AML-193 (cell line): ENCODE measurements at places on chromosomes 3 and 15.

DNA sequence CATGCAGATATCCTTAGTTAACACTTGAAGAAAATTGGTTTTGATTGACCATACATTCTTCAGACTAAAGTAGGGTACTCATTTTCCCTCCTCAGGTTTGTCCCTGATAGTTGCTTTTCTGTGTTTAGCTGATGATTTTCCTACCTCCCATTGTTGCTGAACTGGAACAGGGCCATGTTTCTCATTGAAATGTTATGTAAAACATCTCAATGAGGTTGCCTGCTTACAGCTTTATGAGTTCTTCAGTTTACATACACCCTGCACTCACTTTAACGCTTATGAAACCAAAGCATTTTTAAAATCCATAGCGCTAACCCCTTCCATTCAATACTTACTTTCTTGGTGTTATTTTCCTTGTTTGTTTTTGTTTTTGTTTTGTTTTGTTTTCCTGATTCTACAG is 61.9 kb downstream of the HMG20A start:
- no peak for DNase-seq

GRCh38 chr15:94324835-94325767 is 93.7 kb downstream of the MCTP2 start:
- no peak for DNase-seq

GRCh38 chr15:66027268-66027805 is 158.0 kb downstream of the RAB11A start:
- DNase-seq, result no peak

DNA sequence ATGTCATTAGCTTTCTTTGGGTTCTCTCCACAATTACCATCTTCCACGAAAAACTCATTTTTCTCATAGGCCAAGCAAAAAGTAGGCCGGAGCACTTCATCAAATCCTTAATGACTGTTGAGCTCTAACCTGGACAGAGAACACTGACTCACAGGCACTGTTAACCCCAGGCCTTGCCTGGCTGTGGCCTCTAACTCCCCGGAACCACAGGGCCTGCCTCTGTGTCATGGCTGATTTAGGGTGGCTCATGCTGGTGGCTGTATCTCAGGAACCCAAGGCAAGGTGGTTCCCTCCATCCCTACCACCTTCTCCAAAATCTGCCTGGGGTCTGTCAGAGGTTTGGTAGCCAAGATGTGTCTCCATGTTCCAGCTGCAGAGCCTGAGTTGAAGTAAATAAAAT is 3.6 kb downstream of the CRTAP start:
- DNase-seq, result no peak

- DNase-seq, result no peak
Measured at GRCh38 chr15:43194795-43195194, 9.6 kb downstream of the CCNDBP1 start.

DNA sequence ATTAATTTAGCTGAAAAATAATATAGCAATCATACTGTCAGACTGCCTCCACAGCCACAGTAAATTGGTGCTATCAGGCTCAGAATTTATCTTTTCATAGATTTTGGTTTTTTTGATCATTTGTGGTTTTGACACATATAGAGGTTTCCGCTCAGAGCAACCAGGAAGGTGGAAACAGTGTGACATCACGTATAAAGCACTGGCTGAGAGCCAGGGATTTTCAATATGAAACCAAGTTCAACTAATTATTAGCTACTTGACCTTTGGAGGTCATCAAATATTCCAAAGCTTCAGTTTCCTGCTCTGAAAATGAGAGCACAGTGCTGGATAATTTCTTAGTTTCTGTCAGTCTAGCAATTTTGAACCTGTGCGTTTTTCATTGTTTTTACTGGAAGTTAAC is 433.8 kb upstream of the SUCLG2 start:
- no peak for DNase-seq

DNA sequence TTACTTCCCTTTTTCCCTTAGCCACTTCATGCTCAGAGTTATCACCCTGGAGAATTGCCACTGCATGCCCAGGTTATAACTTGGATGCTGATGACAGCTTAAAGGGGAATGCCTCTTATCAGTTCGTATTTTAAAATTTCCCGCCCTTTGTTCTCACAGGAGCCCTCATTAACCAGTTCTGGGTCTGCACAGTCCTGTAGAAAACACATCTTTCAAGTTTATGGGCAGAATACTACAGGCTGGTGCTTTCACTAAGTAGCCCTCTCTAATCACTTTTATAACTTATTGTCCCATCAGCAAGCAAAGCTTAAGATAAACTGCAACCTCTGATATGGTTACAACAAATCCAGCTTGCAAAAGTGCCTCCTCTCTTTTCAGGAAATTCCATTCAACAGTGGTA is 587.3 kb upstream of the UBE2E2 start:
- no peak for DNase-seq

DNA sequence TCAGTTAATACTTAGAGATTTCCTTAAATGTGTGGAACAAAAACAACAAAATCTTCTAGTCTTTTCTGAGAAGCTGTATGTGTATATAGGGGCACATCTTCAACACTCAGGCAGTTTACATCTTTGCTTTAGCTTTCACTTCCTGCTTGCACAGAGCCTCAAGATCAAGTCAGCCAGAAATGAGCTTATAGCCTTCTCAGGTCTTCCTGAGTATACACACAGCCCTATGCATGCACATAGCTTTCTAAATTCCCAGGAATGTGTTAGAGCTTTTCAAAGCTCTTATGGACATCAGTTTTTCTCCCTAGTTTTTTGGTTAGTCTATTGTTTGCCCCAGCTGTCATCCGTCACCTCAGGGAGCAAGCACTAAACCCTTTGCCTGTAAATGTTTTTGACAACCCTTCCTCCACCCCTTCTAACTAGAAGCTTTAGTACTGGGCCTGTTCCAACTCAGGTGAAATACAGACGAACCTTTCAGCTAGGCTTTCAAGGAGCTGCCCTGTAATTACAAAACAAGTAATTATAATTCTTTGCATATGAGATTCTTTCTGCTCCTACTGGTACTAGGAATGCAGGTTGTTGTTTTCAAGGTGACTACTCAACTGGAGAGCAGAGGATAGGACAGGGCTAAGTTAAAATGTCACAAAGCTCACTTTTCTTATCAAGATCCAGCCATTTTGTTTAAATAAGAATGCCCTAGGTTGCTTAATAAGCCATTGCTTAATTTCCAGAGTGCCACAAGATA is 22.6 kb upstream of the MTMR10 start:
- no peak for DNase-seq

GRCh38 chr3:169158379-169158778 is 505.1 kb downstream of the MECOM start:
- no peak for DNase-seq

GRCh38 chr3:25420885-25421284 is 7.2 kb upstream of the RARB start:
- no peak for DNase-seq

DNA sequence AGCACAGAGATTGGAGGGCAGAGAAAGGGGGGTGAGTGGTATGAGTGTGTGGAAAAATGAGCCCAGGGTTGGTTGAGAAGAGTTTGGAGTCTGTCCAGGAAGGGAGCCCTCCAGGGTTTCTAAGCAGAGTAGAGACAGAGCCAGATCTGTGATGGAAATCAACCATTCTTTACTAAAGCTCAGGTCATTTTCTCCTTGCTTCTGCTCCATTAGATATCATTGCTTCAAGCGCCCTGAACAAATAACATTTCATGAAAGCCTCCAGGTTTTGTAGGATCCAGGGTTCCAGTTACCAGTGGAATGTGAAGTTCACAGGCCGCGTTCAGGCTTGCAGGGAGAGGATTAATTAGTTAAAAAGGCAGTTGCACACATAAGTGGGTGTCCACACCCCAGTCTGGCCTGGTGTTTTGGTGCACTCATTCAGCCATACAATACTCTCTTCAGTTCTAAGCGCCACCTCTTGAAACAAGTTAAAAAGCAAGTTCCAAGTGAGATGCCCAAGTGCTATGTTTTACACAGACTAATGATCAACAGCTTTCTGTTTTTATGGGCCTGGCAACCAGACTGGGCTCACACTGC is 16.4 kb upstream of the BOC start:
- DNase-seq, result no peak

DNA sequence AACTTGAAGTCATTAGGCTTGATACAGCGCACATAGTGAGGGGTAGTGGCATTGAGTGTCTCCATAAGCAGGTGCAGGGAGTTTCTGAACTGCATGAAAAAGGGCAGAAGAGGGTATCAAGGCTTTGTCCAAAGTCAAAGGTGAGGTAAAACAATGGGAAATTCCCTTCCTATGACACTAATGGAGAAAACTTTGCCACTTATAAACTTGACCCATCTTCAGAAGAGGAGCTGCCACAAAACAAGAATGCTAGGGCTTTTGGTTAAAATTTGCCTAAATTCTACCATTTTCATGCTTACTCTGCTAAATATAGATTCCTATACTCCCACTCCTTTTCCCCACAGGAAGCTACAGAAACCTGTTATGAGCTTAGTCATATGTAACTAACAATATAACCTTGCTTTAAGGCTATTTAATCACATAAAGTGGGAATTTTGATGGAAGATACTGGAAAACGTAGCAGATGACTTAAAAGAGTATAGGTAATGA is 87.5 kb upstream of the MYO5C start:
- DNase-seq, result no peak

DNA sequence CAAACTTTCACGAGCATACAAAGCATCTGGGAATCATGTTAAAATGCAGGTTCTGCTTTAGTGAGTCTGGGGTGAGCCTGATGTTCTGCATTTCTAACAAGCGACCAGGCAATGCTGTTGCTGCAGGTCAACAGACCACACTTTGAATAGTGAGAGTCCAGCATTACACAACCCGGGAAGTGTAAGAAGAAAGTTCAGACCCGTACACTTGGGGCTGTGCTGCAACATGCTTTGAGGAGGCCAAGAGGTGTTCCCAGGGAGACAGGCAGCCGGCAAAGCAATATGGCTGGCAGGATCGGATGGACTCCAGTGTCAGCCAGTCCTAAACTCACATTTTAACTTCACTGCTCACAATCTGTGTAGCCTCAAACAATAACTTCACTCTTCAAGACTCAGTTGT is 134.2 kb downstream of the LIPC start:
- DNase-seq, result no peak

- no peak for DNase-seq
Measured at GRCh38 chr3:123279121-123279520, 77.4 kb downstream of the SEC22A start.
